Glutamatergic neuron (in vitro differentiated cells): ENCODE measurements at places on chromosomes 3 and 15. TPM values are rescaled to one million over a fixed set of nuclear protein-coding genes. Genes with fewer than 3 reads are reported as not detected.
A peak's percentile ranks its signal among the peaks of the same experiment; 100 is the strongest.

Gene DNAH12
- total RNA-seq, result 0.22 TPM

GRCh38 chr3:9915254-9916141 lies 1.4 kb upstream of the IL17RC start:
- H3K4me3 ChIP-seq, result peak overlapping the region; percentile 85
- peak; percentile 82 for DNase-seq
- H3K27ac ChIP-seq, result peak overlapping the region; percentile 95
- peaks cover 6% of the 10 kb centered on the region for H3K36me3 ChIP-seq
- peaks cover 20% of the 10 kb centered on the region for H3K4me1 ChIP-seq
- peaks cover 14% of the 10 kb centered on the region for H3K27me3 ChIP-seq

GRCh38 chr3:41819236-41819635 lies 142.7 kb downstream of the ULK4 start:
- no peaks in the 10 kb centered on the region for H3K36me3 ChIP-seq
- no peak overlapping the region for H3K27ac ChIP-seq
- no peaks in the 10 kb centered on the region for H3K4me1 ChIP-seq
- H3K27me3 ChIP-seq, result no peaks in the 10 kb centered on the region
- no peak for DNase-seq
- no peak overlapping the region for H3K4me3 ChIP-seq

DNA sequence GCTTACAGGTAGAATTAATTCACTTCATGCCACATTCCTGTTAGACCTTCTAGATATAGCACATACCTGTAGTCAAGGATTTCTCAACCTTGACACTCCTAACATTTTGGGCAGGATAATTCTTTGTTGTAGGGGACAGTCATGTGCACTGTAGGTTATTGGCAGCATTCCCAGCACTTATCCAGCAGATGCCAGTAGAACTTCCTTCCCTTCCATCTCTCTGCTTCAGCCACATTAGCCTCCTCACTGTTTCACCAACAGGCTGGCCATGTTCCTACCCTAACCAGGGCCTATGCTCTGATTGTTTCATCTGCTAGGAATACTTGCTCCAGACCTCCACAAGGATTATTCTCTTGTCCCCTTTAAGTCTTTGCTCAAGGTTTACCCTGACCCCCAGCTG lies 68.0 kb upstream of the STAC start:
- no peaks in the 10 kb centered on the region for H3K36me3 ChIP-seq
- H3K4me1 ChIP-seq, result no peaks in the 10 kb centered on the region
- no peak overlapping the region for H3K4me3 ChIP-seq
- no peak for DNase-seq
- H3K27ac ChIP-seq, result no peak overlapping the region

DNA sequence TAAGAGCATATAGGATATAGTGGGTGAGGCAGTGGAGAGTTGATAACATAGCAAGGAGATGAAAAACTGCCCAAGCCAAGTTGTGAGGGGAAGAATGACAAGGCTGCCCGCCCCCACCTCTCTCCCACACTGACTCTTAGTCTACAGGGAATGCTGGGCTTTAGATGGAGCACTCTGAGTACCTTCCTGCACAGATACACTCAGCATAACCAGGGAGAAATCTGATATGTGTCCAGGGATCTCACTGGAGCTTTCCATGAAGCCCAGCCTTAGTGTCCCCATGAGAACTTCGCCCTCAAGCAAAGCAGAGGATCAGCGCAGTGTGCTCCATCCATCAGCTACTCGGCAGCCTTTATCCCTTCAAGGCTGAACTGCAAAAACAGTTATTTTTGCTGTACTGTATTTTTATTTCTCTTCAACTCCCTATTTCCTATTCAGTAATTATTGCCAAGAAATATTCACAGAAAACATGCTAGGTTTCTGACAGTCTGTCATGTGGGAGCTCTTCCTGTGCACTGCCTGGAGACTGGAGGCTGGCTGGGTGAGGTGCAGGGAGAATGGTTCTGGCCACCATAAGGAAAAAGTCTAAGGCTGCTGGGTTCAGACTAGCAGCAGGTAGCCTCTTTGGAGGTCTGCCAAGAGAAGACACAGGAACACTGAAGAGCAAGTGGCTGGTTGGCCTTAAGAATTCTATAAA lies 475.2 kb upstream of the PPP2R3A start:
- H3K27me3 ChIP-seq, result no peaks in the 10 kb centered on the region
- H3K4me1 ChIP-seq, result peaks cover 5% of the 10 kb centered on the region
- peak overlapping the region; percentile 3 for H3K4me3 ChIP-seq
- H3K27ac ChIP-seq, result no peak overlapping the region
- DNase-seq, result peak; percentile 17

GRCh38 chr15:90936823-90937222 lies 1.7 kb downstream of the UNC45A start:
- H3K36me3 ChIP-seq, result no peaks in the 10 kb centered on the region
- no peak for DNase-seq
- H3K27ac ChIP-seq, result no peak overlapping the region
